NCI-H226 (cell line): ENCODE measurements at places on chromosomes 5 and 9.

GRCh38 chr5:82674671-82675070 is 396.5 kb upstream of the RPS23 start:
- no peak for DNase-seq

DNA sequence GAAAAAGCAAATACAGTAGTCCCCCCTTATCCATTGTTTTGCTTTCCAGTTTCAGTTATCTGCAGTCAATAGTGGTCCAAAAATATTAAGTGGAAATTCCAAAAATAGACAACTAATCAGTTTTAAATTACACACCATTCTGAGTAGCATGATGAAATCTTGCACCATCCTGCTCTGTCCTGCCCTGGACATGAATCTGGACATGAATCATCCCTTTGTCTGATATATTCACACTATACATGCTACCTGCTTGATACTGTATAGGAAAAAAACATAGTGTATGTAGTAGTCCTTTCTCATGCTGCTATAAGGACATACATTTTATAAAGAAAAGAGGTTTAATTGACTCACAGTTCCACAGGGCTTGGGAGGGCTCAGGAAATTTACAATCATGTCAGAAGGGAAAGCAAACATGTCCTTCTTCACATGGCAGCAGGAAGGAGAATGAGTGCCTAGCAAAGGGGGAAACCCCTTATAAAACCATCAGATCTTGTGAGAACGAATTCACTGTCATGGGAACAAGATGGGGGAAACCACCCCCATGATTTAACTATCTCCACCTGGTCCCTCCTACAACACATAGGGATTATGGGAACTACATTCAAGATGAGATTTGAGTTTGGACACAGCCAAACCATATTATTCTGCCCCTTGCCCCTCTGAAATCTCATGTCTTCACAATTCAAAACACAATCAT is 153.9 kb downstream of the ARRDC3 start:
- DNase-seq: no peak

DNA sequence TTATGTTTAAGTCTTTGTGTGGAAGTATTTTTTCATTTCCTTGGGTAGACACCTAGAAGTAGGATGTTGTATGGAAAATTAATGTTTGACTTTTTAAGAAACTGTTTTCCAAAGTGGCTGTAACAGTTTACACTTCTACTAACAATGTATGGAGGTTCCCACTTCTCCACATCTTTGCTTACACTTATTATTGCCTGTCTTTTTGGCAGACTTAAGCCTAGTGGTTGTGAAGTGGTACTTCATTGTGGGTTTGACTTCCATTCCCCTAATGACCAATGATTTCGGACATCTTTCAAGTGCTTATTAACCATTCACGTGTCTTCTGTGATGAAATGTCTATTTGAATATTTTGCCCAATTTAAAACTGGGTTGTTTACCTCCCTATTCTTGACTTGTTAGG is 91.5 kb upstream of the CDKN2B start:
- DNase-seq: no peak

DNA sequence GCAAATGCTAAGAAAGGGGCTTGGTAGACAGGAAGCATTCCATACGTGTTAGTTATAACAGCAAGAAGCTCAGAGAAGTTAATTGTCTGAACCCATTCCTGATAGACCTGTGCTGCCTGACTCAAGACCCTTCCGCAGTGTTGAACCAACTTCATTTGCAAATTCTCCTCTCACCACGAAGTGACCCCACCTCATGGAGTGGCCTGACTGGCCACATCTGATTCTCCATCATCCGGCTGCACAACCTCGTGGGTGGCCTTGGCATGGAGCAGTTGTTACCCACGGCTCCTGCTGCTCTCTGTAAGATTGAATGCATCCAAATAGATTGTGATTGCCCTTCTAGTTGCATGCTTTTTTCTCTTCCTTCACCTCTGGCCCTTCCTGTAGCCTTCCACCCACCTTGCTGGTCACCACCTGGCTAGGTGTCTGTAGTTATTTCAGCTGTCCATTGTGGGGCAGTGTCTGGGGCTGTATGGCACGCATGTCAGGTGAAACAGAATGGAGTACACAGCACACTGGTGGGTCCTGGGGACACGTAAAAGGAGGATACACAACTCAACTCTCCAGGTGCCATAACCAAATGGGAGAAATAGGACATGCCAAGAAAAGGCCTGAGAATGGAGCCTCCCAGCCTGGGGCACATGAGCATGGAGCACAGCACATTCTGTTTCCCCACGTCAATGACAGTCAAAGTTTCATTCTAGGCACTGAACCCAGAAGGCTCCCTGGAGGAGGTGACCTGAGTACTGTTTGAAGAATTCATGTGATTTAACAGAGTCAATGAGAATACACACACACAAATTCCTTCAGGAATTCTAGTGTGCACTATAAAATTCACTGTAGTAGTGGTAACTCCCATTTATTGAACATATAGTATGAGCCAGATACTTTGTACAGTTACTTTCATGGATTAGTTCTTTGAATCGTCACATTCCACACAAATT is 70.5 kb upstream of the PTCH1 start:
- no peak for DNase-seq

- DNase-seq: no peak
These were observed 24.5 kb upstream of the FOCAD start for GRCh38 chr9:20659474-20659967.

DNA sequence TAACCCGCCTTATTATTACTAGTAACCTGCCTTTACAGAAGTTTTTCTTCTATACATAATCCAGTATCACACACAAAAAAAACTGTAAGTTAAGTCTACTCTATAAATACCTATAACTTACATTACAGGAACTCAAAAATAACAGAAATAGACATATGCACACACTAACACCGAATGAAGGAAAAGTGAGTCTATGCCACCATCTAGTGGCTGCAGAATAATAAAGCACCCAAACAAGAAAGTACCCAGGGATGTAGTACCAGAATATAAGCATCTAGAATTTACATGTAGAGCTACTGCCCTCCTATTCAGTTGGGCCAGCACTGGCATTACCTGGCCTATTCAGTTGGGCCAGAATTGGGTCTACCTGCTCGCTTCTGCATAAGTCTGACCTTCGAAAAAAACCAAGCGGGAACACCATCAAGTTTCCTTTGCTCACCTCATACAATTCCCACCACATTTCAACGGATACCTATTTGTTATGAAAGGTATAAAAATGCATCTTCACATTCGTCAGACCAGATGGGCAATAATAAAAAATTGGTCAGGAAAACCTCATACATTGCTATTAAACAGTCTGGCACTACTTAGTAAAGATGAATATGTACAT is 4.0 kb upstream of the NIPSNAP3A start:
- DNase-seq: peak; percentile 28

GRCh38 chr5:52799358-52799982 is 11.8 kb downstream of the ITGA1 start:
- DNase-seq: peak; percentile 50

DNA sequence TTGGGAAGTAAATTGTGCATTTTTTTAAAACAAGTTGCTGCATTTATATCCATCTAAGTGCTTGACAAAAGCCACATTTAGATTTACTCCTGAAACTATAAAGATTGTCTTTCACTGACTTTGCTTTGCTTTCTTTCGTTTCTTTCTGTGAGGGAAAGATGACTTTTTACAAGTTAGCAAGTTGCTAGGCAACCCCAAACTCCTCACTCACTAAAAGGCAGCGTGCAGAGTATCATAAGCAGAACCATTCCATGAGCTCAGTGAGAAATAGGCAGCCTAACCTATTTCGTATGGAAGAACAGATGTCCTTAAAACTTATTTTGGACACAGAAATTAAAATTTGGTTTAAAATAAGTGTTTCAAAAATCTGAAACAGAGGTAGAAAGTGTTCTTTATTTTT is 29.0 kb downstream of the KLF9 start:
- DNase-seq: no peak

DNA sequence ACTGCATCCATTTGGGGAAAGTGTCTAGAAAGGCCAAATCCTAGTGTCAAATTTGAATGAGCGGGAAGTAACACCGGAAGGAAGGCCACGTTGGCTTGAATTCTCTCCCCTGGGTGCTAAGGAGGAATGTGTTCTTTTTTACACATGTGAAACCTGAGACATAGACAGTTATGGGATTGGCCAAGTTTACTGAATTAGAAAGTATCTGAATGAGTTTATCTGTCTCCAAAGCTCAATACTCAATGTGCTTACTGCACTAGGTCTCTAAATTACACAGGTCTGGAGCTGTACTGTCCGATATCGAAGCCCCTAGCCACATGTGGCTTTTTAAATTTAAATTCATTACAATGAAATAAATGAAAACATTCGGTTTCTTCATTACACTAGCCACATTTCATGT is 6.0 kb downstream of the DMRT1 start:
- DNase-seq: no peak

- no peak for DNase-seq
These were observed 45.6 kb upstream of the PPP2R2B start for GRCh38 chr5:146924132-146924531.

- DNase-seq: no peak
These were observed 311.3 kb upstream of the GRIN3A start for GRCh38 chr9:102049586-102050246.

- DNase-seq: no peak
These were observed 57.2 kb downstream of the RFX3 start for GRCh38 chr9:3468421-3469205.

DNA sequence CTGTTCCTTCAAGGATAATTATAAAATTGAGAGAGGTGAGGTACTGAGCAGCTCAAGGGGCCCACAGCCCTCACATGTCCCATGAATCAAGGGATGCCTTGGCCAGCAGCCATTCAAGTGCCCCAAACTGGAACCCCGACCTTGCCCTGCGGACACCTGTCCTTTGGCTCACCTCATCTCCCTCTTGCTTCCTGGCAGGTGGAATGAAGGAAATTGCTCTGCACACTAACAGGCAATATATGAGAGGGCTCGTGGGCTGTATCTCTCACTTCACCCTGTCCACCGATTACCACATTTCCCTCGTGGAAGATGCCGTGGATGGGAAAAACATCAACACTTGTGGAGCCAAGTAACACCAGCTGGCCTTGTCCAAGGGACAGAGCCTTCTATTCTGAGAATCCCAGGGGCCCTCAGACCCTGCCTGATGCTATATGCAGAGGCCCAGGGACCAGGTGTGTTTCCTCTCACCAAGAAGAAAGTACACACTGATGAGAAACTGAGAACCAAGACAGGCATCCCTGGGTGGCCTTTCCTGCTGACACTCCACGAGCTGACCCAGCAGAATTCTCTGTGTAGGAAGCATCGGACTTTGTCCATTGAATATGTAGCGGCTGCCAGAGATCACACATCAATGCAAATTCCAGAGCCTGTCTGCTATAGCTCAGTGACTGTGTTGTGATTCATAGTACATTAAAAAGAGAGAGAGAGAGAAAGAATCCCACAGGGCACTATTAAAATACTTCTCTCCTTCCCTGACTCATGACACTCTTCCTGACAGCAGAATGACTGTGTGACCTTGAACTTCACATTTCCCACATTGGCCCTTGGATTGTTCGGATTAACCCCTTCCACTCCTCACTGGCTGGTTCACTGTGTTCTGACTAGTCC is 92.6 kb downstream of the LIFR start:
- peak; percentile 82 for DNase-seq

DNA sequence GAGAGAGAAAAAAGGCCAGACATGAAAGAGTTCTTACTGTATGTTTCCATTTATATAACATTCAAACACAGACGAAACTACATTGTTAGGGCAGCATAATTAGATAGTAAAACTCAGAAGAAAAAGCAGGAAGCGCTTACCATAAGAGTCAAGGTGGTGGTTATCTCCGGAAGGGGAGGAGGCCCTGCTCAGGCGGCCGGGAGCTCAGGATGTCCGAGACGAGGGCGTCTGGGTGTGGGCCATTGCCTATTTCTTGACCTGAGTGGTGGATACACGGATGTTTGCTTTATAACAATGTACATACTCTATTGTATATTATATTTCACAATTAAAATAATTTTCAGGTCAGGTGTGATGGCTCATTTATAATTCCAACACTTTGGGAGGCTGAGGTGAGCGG is 80.9 kb upstream of the COL5A1 start:
- DNase-seq: no peak

GRCh38 chr5:117455236-117456233 is 880.9 kb upstream of the SEMA6A start:
- no peak for DNase-seq

DNA sequence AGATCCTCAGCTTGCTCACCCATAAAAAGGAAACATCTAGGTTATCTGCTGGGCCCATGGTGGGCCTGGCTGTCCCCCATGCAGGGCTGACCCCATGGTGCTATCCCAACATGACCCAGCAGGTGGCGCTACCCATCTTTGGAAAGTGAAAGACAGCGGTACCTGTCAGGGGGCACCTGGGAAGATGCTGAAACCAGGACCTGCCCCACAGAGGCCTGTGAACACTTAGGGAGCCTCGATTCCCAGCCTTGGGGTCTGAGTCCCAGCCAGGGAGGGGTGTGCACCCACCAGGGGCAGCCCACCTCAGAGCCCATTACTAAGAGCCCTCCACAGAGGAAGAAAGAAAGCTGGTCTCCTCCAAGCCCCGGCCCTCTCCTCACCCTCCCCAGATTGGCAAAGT is 46.6 kb upstream of the IPPK start:
- no peak for DNase-seq

DNA sequence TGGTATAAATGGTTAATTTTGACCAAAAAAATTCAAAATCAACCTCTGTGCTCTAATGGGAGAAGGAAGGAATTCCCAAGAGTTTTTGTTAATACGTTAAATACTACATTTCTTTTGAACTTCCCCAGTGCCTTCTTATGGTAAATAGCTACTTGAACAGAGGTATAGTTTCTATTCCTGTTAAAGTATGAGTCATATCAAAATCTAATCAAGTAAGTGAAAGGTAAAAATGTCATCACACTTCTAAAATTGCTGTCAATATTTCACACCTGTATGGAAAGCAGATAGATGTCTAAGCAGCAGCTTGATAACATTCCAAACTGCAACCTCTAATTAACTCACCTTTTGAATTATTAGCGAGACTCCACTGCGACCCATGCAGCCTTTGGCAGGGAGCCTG is 214.1 kb upstream of the MEF2C start:
- no peak for DNase-seq

DNA sequence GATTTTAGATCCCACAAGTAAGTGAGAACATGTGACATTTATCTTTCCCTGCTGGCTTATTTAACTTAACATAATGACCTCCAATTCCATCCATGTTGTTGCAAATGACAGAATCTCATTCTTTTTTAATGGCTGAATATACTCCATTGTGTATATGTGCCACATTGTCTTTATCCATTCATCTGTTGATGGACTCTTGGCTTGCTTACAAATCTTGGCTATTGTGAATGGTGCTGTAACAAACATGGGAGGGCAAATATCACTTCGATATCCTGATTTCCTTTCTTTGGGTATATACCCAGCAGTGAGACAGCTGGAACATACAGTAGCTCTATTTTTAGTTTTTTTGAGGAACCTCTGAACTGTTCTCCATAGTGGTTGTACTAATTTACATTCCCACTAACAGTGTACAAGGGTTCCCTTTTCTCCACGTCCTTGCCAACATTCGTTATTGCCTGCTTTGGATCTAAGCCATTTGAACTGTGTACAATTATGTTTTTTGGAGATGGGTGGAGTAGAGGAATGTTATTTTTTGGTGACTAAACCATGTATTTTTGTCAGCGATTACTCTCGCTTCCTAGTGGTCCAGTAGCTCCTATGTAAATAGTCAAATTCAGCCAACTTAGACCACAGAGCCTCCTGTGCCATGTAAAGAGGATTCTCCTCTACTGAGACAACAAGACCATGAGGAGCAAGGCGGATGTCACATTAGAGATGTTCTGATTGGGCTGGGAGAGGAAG is 60.6 kb downstream of the TNFSF15 start:
- DNase-seq: no peak
